ENCODE measurements at places on chromosomes 3 and 15.
A peak's percentile ranks its signal among the peaks of the same experiment; 100 is the strongest.

DNA sequence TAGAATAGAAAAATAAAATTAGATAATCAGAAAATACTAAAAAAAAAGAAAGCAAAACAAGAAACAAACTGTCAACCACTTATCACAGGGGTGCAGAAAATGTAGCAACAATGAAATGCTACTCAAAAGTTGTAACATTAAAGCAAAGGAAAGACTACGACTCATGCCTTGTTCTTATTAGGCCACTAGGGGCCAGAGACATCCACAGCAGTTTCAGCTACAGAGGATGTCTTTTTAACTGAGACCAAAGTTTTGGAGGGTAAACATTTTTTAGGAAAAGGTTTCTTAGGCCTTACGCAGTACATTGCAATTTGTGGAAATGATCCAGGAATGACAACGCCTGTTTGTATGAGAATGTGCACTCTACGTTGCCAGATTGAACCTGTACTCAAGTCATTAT lies 15.4 kb upstream of the CADM2 start:
- DNase-seq = no peak

DNA sequence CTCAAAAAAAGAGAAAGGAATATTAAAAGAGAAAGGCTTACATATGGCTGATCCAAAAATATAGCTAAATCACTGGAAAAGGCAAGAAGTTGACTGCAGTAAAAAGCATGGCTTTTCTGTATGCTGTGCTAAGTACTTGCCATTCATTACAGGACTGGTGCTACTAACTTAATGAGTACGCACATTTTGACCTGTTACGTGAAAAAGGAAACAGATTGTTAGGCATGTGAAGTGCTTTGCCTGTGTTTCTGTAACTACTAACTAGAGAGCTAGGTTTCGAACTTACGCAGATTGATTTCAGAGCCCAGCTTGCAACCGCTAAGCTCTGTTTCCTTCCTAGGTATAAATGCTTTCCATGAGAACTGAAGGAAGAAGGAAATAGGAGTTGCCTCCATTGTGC lies 2.8 kb downstream of the TRNT1 start:
- no peak for DNase-seq

DNA sequence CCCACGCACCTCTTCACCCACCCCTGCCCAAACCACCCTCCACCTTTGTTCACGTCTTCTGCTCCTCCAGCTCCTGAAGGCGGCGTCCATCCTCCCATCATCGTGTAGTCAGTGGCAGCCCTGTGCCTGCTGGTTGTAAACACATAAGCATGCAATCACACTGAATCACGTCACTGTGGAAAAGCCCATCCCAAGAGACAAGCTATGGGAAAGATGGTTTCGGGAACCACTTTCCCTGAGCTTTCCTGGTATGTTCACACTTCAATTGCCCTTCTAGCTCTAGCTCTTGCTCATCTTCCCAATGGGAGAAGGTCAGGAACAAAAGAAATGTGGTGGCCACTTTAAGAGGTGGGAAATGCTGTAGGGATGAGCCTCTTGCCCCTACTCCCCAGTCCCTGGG lies 14.4 kb upstream of the GOLGA8J start:
- DNase-seq = no peak

GRCh38 chr3:57937092-57937491 lies 71.1 kb upstream of the FLNB start:
- no peak for DNase-seq

GRCh38 chr15:101697488-101697887 lies 26.8 kb downstream of the TARS3 start:
- no peak for DNase-seq

DNA sequence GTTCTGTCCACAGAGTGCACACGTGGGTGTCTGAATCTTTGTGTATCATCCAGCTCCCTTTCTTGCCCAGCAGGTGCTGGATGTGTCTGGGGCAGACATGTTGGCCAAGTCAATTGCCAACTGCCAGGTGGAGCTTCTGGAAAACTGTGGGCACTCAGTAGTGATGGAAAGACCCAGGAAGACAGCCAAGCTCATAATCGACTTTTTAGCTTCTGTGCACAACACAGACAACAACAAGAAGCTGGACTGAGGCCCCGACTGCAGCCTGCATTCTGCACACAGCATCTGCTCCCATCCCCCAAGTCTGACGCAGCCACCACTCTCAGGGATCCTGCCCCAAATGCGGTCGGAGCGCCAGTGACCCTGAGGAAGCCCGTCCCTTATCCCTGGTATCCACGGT lies 12.5 kb upstream of the RPP14 start:
- no peak for DNase-seq

GRCh38 chr3:26624209-26624765 lies 1.7 kb downstream of the LRRC3B start:
- no peak for DNase-seq

DNA sequence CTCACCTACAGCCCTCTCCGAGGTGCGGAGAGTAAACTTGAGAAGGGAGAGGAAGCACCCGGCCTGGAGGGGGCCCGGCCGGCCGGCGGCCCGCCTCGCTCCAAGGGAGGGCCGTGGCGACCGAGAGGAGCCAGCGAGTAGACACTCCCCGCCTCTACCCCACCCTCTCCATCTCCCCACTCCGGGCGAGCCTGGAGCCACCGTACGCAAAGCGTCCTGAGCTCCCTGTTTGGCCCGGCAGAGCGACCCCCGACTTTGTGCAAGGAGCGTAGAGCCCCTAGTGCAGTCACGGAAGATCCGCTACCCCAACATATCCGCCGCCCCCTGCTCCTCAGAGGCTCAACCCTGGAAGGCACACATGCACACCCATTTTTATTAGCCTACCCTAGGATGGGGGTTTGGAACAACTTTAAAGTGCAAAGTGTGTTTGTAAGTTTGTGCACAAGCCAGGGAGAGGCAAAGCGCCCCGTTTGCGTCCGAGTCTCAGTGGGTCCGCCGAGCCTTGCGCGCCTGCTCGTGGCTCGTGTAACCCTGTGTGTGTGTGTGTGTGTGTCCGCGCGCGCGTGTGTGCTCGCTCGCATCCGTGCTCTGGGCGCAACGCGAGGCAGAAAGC lies 508 bp upstream of the SMAD6 start:
- DNase-seq = peak; percentile 34

DNA sequence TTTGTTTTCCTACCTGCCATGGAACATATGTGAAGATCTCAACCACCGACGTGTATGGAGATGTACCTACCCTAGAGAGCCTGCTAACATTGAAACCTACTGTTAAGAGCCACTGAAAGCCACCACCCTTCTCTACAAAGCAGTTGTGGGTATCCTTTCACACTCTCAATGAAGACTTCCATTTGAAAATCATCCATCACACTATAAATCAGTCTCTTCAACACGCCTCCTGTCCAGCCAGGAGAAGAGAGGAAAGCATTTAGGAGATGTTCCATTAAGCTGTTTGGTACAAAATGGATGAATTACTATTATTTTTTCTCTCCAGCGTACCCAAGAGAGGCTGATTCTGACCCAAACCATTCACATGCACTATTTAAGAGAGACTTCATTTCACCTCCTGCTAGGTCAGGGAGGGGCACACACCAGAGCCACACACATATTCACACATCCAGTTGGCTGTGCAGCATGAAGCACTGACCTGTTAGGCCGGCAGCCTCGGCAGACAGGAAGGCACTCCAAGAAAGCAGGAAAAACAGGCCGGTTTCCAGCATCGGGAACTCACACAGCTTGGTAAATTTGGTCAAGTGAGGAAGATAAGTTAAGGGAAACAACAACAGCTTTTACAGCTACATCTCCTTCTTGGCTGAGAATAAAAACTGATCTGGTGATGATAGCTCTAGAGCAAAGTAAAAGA lies 274.5 kb downstream of the SLC9A9 start:
- no peak for DNase-seq

DNA sequence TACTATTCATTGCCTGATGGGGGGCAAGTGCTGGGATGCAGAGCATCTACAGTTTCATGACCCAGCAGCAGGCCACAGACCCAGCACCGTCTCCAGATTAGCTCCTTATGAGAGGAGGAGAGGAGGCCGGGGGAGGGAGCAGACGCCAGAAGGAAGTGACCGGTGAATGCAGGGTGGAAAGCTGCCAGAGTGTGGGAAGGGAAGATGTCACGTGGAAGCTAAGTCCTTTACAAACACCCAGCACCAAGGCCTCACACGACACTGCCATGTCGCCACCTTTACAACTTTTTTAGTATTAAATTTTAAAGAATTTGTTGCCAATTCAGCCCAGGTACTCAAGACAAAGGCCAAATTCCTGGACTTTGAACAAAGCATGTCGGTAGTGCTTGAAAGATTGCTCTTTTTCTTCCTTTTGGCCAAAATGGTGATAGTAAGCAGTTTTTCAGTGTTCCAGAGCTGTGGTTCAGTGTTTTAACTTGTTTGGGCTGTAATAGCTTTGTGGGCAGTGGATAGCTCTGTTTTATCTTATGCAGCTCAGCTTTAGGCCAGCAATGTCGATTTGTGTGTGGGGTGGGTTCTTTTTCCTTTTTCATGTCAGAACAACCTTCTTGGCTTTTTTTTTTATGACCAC lies 58.2 kb downstream of the ZBTB38 start:
- no peak for DNase-seq

DNA sequence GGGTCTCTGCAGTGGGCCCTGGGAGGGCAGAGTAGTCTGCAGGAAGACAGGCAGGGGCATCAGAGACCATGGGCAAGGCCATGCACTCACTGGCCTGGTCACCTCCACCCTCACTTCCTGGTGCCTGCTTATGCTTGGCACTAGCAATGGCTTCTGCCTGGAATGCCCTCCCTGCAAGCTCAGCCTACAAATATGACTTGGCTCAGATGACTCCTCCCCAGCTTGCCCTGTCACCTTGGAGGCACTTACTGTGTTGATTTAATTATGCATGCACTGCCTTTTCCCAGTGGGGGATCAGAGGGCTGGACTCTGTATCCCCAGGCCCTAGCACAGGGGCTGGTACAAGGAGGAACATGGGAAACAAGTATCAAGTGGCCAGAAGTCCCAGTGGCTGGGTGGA lies 7.8 kb downstream of the C3orf18 start:
- DNase-seq = no peak

- peak; percentile 37 for DNase-seq
Observed at GRCh38 chr3:12479919-12480427, 4.3 kb upstream of the TSEN2 start.

- DNase-seq = no peak
Observed at GRCh38 chr3:75260-75659, 121.3 kb upstream of the CHL1 start.

- DNase-seq = no peak
Observed at GRCh38 chr3:184177331-184177731, 2.7 kb downstream of the AP2M1 start.

- no peak for DNase-seq
Observed at GRCh38 chr3:64508140-64508539, 179.7 kb downstream of the ADAMTS9 start.

DNA sequence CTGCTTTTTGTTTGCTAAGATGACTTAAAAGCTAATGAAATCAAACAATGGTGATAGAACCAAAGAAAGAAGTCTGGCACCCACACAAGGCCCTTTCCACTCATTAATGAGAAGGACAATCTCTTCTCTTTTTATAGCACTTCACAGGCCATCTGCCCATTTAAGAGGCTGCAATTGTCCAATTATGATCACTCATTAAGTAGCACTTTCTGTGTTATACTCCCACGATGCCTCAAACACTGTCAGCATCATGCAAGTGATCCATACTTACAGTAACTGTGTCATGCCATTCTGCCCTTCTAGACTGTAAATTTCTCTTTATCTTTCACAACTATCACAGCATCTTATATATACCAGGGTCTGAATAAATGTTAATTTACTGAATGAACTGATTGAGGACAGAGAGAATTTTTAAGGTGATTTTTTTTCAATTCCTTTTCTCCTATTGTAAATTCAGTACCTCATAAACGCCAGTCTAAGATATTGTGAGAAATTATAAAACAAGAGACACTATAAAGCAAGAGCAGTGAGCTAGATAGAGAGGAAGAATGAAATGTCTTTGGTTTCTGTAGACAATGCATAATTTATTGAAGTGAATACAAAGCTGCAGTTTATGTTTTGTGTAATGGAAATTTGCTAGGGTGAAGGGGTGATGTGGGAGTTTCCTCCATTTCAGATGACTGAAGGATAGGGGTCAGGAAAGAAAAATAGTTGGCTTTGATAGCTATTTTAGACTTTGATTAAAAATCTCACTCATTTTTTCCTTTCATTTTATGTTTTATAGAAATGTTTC lies 17.3 kb downstream of the CD200 start:
- DNase-seq = no peak

DNA sequence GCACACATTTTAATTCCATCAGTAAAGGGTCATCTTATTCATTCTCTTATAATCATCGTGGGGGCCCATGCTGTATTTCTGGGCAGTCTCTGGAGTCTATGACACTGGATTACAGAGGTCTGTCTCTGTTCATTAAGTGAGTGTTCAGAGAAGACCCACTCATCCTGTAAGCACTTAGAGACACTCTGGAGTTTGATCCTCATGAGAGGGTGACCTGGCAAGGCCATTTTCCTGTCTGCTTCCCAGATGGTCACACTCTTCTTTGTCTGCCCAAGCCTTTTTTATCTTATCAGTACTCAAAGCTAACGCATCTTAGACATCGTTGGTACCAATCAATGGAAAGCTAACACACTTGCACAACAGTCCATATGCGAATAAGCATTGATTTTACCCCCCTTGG lies 333.1 kb downstream of the RORA start:
- no peak for DNase-seq

DNA sequence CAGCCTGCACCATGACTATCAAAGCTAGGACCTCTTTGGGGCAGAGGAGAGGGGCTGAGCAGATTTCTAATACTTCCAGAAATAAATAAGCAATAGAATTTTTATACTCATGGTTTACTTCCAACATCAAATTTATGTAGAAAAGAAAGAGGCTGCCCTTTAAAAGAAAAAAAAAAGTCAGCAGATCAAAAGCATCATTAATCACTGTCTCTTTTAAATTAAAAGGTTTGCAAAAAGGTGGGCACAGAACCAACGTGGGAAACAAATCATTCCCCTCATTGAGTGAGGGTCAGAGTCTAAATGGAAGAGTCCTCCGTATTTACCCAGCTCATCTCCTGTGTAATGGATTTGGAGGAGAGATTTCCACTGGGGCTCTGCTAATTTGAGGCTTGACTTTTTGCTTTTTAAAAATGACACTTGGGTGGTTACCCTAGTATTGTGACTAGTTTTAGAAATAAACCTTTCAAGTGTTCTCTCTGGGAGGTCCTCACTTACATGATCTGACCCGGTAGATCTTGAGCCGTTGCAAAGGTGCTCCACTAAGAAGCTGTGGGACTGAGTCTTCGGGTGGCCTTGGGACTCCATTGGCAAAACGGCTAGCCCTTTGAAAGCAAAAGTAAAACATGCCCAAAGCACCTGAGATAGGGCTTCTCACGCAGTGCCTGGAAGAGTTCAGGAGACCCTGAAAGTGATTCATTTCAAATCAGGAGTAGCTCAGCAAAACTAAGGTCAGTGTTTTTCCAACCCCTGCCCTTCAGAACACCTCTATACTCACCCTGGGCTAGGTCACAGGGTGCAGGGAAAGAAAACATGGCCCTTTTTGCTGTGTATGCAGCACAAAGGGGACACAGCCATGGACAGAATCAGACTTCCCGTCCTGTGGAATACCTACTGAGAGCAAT lies 320.9 kb downstream of the FOXP1 start:
- peak; percentile 12 for DNase-seq

DNA sequence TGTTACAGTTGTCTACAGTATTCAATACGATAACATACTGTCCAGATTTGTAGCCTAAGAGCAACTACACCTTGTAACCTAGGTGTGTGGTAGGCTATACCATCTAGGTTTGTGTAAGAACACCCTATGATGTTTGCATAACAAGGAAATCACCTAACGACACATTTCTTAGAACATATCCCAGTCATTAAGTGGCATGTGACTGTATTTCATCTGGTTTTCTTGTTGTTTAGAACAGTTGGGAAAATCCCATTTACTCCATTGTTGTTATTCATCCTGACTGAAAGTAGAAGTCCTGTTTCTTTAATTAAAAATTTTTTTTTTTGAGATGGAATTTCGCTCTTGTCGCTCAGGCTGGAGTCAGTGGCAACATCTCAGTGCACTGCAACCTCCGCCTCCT lies 31.3 kb downstream of the LRRC28 start:
- no peak for DNase-seq

All from activated CD4-positive, alpha-beta T cell treated with anti-CD3 and anti-CD28 coated beads for 48 hours (primary cell).